ENCODE measurements at places on chromosomes 7 and 10.

- DNase-seq: peak; percentile 82
Observed at GRCh38 chr10:46284286-46285229, 2.2 kb upstream of the ANTXRL start.

DNA sequence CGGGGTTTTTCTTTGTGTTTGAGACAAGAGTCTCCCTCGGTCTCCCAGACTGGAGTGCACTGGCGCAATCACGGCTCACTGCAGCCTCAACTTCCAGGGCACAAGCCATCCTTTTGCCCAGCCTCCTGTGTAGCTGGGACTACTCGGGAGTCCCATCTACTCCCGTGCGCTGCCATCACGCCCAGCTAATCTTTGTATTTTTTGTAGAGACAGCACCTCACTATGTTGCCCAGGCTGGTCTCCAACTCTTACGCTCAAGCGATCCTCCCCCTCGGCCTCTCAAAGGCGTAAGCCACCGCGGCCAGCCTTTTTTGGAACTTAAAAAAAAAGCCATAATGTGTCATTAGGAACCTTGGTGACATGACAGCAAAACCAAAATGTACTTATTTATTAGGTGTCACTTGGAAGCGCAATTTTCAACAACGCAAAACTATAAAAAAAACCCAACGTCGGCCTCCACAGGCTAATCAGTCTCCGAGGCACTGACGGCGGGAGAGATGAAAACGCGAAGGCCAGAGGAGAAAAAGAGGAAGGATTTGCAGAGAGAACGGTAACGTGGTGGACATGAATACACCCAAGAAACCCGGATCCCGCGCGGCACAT lies 911 bp upstream of the HNRNPH3 start:
- DNase-seq: peak; percentile 32

DNA sequence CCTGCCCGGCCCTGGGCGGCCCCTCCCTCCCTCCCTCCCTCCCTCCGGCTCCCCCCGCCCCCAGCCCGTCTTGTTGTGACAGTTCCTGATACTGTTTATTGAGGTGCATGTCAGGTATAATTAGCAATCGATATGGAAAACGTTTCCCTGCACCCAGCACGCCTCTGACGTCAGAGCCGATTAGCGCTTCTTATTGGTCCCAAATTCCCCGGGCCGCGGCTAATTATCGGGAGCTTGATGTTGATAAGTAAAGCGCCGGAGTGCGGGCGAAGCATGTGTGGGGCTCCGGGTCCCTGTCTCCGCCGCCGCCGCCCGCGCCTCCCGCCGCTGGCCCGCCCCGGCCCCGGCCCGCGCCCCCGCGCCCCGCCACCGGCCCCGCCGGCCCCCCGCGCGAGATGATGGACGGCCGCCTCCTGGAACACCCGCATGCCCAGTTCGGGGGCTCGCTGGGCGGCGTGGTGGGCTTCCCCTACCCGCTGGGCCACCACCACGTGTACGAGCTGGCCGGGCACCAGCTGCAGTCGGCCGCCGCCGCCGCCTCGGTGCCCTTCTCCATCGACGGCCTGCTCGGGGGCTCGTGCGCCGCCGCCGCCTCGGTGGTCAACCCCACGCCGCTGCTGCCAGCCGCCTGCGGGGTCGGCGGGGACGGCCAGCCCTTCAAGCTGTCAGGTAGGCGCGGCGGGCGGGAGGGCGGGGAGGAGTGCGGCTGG lies at the start of gene UNCX:
TSS of gene UNCX (plus strand) at position 250 of the 710 bp plus-strand sequence. CDS start at position 396, 146 bp downstream.
- DNase-seq: peak; percentile 11

DNA sequence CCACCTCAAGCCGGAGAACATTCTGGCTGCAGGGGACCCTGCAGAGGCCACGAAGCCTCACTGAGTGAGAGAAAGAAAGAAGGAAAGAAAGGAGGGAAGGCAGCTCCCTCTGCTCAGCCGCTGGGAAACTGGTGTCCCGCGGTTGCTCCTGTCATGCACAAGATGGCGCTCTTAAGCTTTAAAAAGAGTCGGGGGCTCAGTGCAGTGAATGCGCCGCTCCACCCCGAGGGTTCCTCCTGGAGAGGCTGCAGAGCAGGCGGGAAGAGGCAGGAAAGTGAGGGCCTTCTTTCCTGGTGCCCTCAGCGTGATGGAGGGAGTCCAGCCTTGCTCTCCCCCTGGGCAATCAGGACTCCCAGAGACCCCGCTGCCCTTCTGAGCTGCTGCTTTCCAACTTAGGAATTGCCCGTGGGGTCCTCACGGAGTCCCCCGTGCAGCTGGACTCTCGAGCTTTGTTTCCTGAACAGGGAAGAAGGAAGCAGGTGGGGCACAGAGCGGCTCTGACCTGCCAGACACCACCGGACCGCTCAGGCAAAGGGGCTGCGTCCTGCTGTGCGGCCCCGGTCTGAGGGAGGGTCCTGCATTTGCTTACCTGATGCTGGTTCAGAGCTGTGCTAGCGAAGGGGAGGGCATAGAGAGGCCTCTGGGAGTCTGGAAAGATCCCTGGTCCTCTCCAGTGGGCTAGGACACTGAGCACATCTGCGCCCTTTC lies 141.9 kb upstream of the MKI67 start:
- DNase-seq: no peak

- peak; percentile 78 for DNase-seq
Observed at GRCh38 chr7:70647801-70648498, 484.0 kb upstream of the GALNT17 start.

- DNase-seq: no peak
Observed at GRCh38 chr7:45080265-45080957, 8.4 kb downstream of the NACAD start.

DNA sequence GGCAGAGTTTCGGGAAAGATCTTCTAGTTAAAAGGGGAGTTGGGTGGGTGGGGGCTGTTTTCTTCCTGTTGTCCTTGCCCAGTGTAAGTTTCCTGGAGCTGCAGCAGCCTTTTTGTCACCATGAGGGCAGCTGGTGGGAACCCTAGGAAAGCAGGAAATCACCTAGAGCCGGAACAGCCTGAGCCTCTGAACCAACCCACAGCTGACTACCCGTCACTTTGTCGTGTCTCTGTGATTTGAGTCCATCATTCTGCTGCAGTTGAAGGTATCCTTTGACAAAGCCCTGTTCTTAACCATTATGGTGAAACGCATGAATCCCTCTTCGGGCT lies 1.2 kb upstream of the C10orf143 start:
- DNase-seq: no peak

DNA sequence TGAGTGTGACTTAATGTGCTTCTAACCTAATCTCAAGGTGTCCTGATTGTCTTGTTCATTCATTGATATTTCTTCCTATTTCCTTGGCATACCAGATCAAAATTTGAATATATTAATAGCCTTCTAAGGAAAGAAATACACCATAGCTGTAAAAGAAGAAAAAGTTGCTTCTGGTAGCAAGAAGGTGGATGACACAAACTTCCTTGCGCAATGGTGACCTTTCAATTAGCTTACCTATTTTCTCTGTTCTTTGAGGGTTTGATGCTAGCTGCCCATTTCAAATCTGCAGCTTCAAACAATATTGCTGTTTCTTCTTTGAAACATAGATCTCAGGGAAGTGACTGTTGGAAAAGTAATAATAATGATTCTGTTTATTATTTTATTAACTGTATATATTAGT lies 108.8 kb downstream of the ADAM22 start:
- DNase-seq: no peak

- peak; percentile 52 for DNase-seq
Observed at GRCh38 chr7:107147464-107148393, 21.1 kb upstream of the HBP1 start.

- no peak for DNase-seq
Observed at GRCh38 chr7:139603282-139603681, 79.8 kb downstream of the CLEC2L start.

DNA sequence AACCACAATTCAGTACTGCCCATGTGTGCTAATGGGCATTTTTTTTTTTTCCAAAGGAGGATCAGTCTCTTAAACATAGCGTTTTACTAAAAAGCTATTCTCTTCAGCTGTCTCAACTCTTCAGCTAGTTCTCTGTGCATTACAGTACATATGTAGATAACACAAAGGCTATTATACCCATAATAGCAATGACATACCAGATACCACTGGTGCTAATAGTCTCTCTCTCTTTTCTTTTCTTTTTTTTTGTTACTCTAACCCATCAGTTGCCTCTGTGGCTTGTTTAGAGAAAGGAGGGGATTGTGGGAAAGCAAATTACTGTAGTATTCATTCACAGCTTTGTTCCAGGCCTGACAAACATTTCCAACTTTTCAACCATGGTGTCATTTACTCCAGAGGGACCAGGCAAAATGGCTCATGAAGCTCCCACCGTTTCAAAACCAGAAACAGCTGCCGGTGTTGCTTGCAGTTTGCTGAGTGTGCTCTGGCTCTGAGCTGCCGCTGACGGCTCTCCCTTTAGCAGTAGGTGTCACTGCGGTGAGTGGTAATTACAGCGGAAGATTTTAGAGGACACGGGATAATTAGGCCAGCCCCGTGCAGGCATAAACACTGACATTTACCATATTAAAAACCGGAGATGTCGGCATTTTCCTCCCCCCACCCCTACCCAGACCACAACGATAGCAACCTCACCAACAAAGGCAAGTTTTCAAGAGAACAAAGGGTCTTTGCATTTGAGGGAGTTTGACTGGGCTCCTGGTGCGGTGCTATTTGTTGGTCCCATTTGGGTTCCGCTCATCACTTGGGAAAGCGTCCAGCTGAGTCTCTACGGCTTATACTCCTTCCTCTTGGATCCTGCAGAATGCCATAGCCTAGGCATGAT lies 1005.5 kb downstream of the KCNMA1 start:
- no peak for DNase-seq

DNA sequence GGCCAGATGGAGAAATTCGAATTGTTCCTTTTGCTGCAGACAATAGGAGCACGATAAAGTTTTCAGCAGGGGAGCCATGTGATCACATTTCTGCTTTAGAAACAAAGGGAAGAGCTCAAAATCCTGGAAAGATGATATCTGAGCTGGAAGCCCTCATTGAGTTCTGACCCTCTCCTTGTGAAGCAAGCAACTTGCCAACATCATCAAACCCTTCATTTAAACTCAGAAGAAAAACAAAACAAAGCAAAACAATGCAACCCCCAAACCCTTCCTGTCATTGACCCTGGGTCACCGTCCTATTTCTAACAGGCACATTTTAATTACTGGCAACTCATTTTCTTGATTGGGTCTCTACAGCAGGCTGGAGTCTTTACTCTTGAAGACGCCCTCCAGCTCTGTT lies 198.3 kb upstream of the ZNF32 start:
- DNase-seq: no peak

GRCh38 chr7:106603346-106603745 lies 57.6 kb downstream of the CCDC71L start:
- no peak for DNase-seq

All from CD4-positive, alpha-beta T cell treated with Interleukin-6 for 4 hours (primary cell).